ENCODE measurements at places on chromosomes 6 and 20.

DNA sequence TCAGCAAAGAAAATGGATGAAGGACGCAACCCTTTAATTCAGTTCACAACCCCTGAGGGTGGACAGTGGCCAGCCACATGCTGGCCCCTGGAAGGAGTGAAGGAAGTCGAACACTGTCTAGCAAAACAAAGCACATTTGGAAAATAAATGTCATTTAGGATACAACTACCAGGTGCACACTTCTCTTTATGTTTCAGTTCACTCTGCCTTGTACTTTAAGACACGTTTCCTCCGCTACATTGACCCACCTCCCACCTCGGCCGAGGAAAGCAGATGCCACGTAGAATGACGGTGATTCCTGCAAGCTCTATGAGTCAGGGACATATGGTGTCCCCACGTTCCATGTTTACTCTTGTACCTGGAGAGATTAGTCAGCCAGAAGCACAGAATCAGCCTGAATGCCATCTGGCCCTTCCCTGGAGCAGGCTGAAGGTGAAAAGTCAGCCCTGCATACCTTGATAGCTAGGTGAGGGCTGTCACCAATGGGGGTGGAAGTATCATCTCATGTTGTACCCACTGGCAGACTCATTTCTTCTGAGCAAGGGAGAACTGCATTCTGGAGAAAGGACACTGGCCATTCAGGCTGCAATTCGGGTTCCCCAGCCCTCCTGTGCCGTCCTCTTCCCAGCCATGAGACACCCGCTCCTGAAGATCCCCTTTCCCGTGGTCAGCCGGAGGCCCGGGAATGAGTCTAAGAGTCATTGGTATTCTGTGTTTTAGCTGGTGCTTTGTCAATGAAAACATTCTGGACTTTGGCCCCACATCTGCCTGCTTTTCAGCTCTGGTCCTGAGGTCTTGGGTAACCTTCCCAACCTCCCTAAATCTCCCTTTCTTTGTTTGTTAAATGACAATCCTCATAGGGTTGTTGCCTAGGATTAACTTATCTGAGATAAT, 60.6 kb downstream of the FOXA2 start:
- no peaks in the 10 kb centered on the region for H3K27me3 ChIP-seq
- DNase-seq: no peak
- H3K27ac ChIP-seq: no peak overlapping the region
- H3K4me1 ChIP-seq: no peaks in the 10 kb centered on the region
- no peak overlapping the region for H3K4me3 ChIP-seq
- no peaks in the 10 kb centered on the region for H3K36me3 ChIP-seq

- peaks cover 3% of the 10 kb centered on the region for H3K36me3 ChIP-seq
- no peak overlapping the region for H3K4me3 ChIP-seq
- H3K27me3 ChIP-seq: peaks cover 21% of the 10 kb centered on the region
Measured at GRCh38 chr6:39602601-39603519, 122.3 kb downstream of the KIF6 start.

DNA sequence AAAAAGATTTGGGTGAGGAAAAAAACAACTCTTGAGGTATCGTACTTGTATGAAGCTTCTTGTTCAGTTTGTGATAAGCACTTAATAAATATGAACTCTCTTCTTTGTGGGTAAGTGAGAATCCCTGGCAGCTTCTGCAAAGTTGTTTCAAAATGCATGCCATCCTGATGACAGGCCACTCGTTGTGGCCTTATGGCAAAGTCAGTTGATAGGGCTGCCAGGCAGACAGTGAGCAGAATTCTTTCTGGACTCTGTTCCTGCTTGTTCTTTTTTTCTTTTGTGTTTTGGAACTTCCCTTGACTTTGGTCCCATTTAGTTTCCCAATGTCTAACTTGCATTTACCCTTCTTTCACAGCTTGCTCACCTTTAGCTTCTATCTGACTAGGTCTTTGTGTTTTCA, 983.5 kb upstream of the FLRT3 start:
- H3K27me3 ChIP-seq: no peaks in the 10 kb centered on the region
- H3K36me3 ChIP-seq: no peaks in the 10 kb centered on the region
- DNase-seq: no peak
- H3K4me1 ChIP-seq: no peaks in the 10 kb centered on the region

GRCh38 chr6:105364243-105364642, 38.6 kb downstream of the PREP start:
- H3K27ac ChIP-seq: peak overlapping the region; percentile 73
- DNase-seq: no peak
- H3K27me3 ChIP-seq: no peaks in the 10 kb centered on the region
- peaks cover 7% of the 10 kb centered on the region for H3K36me3 ChIP-seq
- H3K4me1 ChIP-seq: peaks cover 15% of the 10 kb centered on the region
- no peak overlapping the region for H3K4me3 ChIP-seq

GRCh38 chr20:55888685-55889084, 116.6 kb downstream of the CBLN4 start:
- no peak overlapping the region for H3K27ac ChIP-seq
- DNase-seq: no peak
- H3K27me3 ChIP-seq: no peaks in the 10 kb centered on the region
- no peak overlapping the region for H3K4me3 ChIP-seq
- H3K36me3 ChIP-seq: no peaks in the 10 kb centered on the region

Measured in T-helper 17 cell (primary cell).